ENCODE measurements at places on chromosomes 5 and 9.

GRCh38 chr9:136821826-136822544 is 14.2 kb downstream of the RABL6 start:
- DNase-seq = no peak

DNA sequence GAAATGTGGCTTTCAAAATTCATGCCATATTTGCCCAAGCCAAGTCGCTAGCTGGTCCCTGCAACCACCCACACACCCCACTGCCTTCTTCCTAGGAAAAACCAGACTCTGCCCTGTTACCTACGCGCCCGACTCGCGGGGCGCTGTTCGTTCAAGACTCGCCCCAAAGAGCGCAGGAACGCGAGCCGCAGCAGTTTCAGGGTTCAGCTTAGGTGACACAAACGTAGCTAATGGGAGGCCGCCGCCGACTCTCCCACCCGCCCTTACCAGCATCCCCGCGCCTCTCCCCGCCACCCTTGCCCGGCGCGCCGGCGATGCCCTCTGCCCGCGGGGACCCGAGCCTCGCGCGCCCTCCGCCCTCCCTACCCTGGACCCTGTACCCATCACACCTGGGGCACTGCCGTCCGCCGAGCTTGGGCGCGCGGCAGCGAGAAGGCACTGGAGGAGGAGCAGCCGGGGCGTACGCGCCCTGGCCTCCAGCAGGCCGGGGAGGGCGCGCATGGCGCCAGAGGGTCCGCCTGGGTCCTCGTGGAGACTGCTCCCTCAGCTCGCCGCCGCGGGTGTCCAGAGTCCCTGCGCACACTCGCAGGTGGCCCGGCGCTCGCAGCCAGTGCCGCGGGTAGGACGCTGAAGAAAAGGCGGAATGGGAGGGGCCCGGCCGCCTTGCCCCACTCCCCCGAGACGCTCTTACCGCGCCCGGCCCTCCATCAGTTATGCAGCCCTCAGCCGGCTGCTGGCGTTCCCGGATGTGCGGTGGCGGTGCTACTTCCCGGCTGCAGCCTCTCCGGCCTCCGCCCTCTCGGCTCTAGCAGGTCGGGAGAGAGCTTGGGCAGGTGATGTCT is at the start of gene EMB:
EMB (minus strand) TSS at position 638 of the 842 bp plus-strand sequence; CDS start at position 501, 137 bp downstream.
- peak; percentile 29 for DNase-seq

DNA sequence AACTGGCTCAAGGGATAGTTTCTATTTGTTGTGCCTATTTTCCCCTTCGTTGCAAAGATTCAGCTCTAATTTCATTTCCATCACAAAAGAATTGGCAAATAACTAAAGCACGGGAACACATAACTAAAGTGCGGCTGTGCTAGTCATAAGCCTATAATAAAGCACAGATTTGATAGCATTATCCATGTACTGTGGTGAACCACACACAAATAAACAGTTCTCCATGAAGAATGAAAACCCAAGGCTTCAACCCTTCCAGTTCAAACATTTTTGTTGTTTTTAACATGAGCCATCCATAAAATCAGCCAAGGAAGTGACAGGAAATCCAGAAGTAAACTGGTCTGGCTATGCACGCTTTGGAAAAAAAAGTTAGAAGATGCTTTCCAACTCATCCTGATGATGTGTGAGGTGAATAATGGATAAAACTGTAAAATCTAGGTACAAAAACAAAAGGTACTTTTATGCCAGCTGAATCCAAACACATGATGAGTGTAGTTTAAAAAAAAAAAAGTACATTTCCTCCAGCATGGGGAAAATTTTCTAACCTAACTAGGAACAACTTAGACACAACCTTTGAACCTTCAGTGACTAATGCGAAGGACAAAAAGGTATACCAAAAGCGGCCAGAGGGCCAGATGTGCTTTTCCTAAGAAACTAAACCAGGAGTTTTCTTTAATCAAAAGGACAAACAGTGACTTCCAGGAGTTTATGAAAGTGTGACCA is 10.2 kb downstream of the ZNF608 start:
- peak; percentile 90 for DNase-seq

DNA sequence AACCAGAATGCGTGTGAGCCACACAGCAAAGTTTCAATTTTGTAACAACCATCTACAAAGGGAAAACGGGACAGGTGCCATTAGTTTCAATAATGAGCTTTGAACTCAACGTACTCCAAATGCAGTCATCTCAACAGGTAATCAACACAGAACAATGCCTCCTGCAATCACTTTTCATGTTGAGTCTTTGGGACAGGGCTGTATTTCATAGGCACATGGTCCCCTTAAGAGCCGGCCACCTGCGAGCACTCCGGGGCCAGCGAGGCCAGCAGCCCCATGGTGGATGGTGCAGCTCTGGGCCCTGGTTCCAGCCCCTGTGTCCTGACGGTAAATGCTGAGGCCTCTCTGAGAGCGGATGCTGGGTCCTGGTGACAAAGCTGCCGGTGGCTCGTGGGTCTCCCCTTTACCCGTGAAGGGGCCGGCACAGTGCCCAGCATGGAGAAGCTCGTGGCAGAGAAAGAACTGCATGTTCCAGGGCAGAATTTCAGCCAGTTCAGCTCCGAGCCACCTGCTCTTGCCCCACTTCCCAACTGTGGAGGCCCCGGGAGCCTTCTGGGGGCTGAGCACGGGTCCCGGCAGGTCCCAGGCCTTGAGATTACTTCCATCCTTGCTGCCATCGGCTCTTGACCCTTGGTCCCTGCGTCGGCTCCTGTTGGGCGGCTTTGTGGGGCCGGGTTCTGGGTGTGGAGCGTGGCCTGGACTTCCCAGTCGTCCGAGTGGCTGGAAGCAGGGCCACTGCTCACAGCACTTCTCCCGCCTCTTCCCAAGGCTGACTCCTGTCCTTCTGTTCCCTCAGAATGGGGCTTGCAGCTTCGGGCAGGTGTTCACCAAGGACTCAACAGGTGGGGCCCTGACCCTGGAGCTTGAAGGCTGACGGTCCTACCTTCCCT is 26.1 kb upstream of the RNU6ATAC start:
- no peak for DNase-seq

- no peak for DNase-seq
Observed at GRCh38 chr9:74493512-74493911, 3.6 kb upstream of the RORB start.

- no peak for DNase-seq
Observed at GRCh38 chr5:63500242-63500641, 462.0 kb downstream of the HTR1A start.

Measured in astrocyte of the spinal cord (primary cell).